ENCODE measurements at places on chromosomes 12 and 14. TPM values are rescaled to one million over a fixed set of nuclear protein-coding genes. Genes with fewer than 3 reads are reported as not detected.
A peak's percentile ranks its signal among the peaks of the same experiment; 100 is the strongest.

DNA sequence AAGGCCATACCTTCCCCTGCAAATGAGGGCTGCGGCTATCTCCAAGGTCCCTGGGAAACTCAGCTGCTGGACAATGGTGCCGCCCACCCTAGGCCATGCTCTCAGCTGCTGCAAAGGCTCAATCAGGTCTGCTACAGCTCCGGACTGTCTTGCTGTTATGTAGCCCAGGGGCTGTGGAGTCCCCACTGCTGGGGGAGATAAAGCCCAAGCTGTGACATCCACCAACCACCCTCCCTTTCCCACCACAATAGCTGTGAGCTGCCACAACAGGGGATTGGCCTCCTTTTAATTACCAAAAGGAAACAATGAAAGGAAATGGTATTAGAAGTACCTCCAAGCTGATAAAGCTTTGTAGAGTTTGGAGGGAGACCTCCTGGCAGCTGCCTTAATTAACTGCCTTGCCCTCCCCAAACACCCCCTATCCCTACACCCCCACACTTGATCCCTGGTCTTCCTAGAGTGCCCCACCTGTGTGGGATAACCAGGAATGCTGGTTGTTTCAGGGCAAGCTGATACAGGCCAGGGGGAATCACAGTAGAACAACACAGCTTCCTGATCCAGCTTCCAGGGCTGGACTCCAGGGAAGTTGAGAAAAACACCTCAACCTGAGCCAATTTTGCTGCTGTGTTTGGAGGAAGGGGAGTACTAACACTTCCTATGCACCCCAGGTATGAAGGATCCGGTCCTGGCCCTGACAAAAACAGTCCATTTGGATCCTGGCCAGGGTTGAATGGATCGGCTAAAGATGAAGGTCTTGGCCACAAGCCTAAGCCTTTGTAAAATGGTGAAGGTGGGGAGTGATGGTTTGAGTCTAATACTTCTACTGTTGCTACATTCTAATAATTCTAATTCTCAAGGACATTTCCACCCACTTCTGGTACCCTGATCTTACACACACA is at the start of gene VWF:
VWF (minus strand) TSS at position 260 of the 899 bp plus-strand sequence. CDS start 1,474 bp downstream, outside the sequence.
- peaks cover 2% of the 10 kb centered on the region for H3K4me1 ChIP-seq
- no peaks in the 10 kb centered on the region for H3K36me3 ChIP-seq
- peaks cover 29% of the 10 kb centered on the region for H3K27me3 ChIP-seq
- no peak within 1 kb of the TSS for H3K27ac ChIP-seq

Gene LRTM2
- not detected for total RNA-seq

- H3K27me3 ChIP-seq, result no peaks in the 10 kb centered on the region
- no peaks in the 10 kb centered on the region for H3K36me3 ChIP-seq
- peaks cover 12% of the 10 kb centered on the region for H3K4me1 ChIP-seq
- H3K27ac ChIP-seq, result peak overlapping the region; percentile 39
- peak overlapping the region; percentile 93 for H3K4me3 ChIP-seq
Observed at GRCh38 chr14:34460841-34461240, 1.2 kb downstream of the SPTSSA start.

Gene FAM216A
- 3.5 TPM for total RNA-seq

All from T-helper 17 cell (primary cell).